ENCODE measurements at places on chromosomes 7 and 10.

GRCh38 chr7:768881-769504 is 41.9 kb upstream of the PRKAR1B start:
- no peak for DNase-seq

- DNase-seq = no peak
These were observed 52.5 kb downstream of the CUX1 start for GRCh38 chr7:101869901-101870290.

GRCh38 chr10:103021150-103021899 is 103.2 kb downstream of the CNNM2 start:
- no peak for DNase-seq

- DNase-seq = no peak
These were observed 22.5 kb upstream of the C10orf53 start for GRCh38 chr10:49656845-49657493.

GRCh38 chr7:104137971-104138370 is 69.8 kb downstream of the ORC5 start:
- DNase-seq = no peak

DNA sequence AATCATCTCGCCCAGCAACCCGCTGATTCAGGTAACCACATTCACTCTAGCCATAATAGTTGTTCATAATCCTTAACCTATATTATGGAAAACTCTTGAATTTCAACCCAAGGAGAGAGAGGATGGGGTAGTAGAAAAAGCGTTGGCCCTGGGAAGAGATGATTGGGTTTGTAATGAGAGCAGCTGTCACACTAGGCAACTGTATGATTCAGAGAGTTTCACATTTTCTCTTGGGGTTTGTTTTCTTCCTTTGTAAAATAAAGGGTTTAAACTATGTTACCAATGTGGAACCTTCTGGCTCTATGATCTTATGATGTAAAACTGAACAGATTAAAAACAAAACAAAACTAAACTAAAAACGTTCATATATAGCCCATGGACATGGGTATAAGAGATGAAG is 705.2 kb upstream of the IGFBP3 start:
- no peak for DNase-seq

DNA sequence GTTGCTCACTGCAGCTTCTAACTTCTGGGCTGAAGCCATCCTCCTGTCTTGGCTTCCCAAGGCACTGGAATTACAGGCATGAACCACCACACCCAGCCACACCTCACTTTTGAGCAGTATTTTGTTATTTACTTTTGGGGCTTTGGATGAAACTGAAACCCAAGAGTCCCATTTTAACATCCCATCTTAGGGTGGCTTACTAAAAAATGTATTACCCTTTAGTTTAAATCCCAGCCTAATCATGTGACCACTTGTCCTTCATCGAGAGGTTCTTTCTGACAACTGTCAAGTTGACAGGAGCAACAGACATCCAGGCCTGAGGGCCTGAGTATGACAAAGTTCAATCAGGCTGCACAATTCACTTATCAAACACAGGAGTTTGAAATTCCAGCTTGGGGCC is 33.6 kb downstream of the C10orf67 start:
- no peak for DNase-seq

- DNase-seq = no peak
These were observed 26.1 kb upstream of the C10orf53 start for GRCh38 chr10:49653273-49653929.

DNA sequence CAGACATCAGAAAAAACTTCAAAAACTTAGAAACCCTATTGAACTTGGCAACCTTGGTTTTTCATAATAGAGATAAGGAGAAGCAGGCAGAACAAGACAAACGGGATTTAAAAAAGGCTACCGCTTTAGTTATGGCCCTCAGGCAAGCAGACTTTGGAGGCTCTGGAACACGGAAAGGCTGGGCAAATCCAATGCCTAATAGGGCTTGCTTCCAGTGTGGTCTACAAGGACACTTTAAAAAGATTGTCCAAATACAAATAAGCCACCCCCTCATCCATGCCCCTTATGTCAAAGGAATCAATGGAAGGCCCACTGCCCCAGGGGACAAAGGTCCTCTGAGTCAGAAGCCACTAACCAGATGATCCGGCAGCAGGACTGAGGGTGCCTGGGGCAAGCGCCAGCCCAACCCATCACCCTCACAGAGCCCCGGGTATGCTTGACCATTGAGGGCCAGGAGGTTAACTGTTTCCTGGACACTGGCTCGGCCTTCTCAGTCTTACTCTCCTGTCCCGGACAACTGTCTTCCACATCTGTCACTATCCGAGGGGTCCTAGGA is 115.3 kb downstream of the NRCAM start:
- DNase-seq = no peak

- no peak for DNase-seq
These were observed 104.1 kb upstream of the FOXP2 start for GRCh38 chr7:114310345-114311110.

- no peak for DNase-seq
These were observed 21.6 kb upstream of the MET start for GRCh38 chr7:116650436-116650835.

DNA sequence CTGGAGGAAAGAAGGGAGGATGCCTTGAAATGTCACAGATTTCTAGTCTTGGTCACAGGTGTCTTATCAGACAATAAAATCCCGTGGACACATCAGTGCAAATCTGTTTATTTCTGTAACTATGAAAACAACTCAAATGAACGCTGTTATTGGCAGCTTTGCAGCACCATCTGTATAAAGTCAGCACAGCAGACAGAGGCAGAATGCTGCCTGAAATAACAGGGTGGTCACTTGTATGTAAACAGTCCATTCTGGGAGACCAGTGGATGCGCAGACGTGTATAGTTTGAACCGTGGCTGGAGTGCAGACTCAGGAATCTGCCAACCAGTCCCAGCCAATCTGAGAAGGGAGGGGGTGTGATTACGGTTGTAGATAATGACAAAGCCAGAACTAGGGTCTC is 54.8 kb downstream of the SEC23IP start:
- DNase-seq = no peak

DNA sequence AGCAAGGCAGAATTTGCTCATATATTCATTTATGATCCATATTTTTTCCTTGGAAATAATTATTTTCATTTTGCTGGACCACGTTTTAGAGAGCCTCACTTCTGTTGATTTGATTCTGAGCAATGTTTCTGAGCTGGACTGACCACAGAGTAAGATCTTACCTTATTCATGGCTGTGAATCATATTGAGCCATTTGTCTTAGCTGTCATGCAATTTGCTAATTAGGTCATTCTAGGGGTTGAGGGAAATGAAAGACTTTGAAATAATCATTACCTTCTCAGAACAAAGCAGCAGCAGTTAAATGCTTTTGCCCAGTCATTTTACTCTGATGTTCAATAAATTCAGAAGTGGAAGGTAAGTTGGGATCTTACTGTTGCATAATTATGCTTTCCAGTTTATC is 251.4 kb downstream of the SDK1 start:
- no peak for DNase-seq

DNA sequence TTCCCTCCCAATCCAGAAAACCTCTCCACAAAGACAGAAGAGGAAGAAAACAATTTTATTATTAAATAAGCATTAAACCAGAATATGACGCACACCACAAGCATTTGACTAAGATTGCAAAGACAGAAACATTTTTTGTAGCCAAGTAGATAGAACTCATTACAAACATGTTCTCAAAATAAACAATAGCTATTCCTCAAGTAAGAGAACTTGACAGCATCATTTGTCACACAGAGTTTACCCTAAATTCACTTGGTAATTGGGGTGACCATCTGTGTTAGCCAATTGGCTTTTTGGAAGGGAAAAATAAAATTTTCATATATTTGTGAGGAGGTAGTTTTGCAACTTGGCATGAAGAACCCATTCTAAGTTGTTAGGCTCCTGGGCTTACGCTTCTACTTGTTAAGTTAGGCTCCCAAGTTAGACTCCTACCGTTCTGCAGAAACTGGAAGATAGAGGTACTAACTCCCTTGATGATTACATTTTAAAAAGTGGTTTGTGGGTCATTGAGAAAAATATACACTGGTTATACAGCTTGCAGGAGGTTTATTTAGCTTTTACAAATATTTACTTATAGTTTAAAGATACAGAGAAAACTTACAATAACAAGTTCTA is 618.6 kb upstream of the CNTNAP2 start:
- DNase-seq = no peak

GRCh38 chr10:36759141-36759805 is 366.1 kb upstream of the ANKRD30A start:
- DNase-seq = no peak

- no peak for DNase-seq
These were observed 1.9 kb downstream of the AGBL3 start for GRCh38 chr7:134988161-134988560.

- no peak for DNase-seq
These were observed 3.1 kb downstream of the CYP2W1 start for GRCh38 chr7:985915-986741.

GRCh38 chr7:135773464-135773863 is 24.9 kb upstream of the FAM180A start:
- no peak for DNase-seq

DNA sequence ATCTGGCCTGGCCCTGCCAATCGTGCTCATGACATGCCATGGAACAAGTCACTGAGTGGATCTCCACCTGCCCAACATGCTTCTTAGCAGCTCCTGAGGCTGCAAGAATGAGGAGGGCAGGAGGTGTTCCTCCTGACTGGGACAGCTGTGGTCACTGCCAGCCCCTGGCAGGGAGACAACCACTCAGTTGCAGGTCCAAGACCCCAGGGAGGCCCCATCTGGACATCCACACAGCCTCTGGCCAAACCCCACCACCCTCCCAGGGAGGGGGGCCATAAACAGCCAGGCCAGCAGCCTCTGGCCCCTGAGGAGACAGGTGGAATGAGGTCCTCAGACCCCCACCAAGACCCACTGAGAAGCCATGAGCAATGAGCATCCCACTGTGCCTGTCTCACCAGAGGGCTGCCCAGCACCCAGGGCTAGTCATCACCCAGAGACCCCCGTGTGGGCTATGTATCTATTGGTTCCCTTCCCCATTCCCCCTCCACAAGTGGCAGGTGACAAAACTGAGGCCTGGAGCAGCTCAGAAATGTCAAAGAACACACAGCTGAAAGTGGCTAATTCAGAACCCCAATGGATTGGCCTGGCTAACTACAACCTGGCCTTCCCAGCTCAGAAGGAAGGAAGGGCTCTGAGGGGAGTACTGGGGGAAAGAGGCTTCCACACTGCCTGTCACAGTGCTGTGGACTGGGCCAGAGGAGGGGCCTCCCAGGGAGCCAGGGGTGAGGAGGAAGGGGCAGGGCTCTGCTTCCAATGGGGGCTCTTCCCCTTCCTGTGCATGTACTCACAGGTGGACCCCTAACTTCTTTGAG is 3.0 kb downstream of the GPRIN2 start:
- no peak for DNase-seq

- peak; percentile 65 for DNase-seq
These were observed 125.1 kb upstream of the LYZL1 start for GRCh38 chr10:29163746-29164145.

GRCh38 chr10:110681023-110681681 is 37.0 kb downstream of the RBM20 start:
- DNase-seq = no peak

DNA sequence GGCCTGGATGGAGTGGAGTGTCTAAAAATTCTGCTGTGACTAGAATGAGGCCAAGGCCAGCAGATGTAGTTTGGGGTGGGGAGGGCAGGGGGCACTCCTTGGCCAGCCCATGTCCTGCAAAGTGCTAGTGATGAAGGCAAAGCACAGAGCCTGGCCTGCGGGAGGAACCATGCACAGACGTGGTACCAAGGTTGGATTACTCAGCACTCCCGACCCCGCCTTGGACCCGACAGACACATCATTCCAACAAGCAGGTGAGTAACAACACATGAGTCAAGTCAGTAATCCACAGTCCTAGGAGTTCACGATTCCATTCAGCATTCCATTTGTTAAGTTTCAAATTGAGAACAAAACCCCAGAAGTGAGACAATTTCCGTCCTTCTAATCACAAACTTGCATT is 317.3 kb downstream of the TCERG1L start:
- DNase-seq = no peak

DNA sequence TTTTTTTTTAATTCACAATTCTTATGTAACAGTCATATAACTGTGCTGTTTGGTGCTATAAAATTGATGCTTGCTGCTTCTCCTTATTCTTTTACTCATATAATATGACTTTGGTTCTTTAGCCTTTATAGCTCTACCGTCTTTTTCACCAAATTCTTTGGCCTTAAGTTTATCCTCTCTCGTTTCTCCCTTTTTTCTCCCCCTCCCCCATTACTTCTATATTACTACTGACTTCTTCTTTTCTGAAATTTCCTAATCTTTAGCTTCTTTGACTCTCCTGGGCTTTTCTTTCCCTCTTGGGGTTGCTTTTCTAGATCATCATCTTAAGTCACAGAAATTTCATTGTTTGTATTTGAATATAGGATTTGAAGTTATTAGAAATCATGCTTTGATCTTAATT is 3.8 kb downstream of the BCCIP start:
- no peak for DNase-seq

DNA sequence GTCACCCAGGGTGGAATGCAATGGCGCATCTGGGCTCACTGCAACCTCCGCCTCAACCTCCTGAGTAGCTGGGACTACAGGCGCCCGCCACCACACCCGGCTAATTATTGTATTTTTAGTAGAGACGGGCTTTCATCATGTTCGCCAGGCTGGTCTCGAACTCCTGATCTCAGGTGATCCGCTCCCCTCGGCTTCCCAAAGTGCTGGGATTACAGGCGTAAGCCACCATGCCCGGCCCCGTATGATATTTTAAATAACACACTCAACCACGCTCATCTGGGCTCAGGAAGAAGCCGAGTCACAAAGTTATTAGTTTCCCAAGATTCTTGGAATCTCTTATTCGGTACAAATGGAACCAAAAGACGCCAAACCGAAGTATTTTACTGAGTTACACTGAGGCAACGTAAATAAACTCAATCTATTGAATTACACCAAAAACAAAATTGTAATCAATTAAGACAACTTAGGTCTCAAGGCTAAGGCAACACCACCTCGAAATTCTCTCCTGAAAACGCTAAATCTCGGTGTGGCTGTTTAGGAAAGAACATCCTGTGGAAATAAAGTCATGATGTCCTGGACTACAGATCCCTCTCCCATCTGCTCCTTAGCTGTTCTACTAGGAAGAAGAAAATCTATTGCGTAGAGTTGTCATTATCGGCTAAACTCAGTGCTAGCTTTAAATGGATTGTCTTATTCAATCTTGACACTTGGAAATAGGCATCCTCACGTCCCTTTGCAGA is 910 bp downstream of the ARHGAP19 start:
- DNase-seq = no peak
